RCC 7860 (cell line): ENCODE measurements at places on chromosomes 6 and 20.

DNA sequence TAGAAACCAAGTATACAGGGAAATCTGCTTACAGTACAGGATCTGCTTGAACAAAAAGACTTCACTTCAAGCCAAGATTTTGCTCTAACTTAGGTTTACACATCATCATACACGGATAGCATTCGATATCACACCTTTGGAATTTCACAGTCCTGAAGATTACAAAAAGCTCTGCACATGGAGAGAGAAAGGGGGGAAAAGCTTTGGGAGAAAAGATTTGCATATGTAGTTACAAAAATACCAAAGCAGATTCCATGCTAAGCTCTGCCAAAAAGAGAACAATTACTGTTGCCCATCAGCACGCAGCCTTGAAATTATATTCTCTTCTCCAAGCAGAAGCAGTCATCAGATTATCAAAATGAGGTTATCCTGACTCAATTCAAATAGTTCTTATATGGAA lies 62.0 kb downstream of the HIVEP2 start:
- peak; percentile 49 for DNase-seq

- DNase-seq = no peak
Observed at GRCh38 chr6:1144842-1145767, 166.8 kb upstream of the FOXQ1 start.

- no peak for DNase-seq
Observed at GRCh38 chr6:104483225-104483834, 376.4 kb downstream of the HACE1 start.

GRCh38 chr20:52619671-52620070 lies 352.5 kb upstream of the TSHZ2 start:
- DNase-seq = no peak

GRCh38 chr6:34194772-34195171 lies 41.9 kb upstream of the HMGA1 start:
- no peak for DNase-seq

GRCh38 chr20:3304456-3304855 lies 65.5 kb upstream of the SLC4A11 start:
- DNase-seq = no peak

DNA sequence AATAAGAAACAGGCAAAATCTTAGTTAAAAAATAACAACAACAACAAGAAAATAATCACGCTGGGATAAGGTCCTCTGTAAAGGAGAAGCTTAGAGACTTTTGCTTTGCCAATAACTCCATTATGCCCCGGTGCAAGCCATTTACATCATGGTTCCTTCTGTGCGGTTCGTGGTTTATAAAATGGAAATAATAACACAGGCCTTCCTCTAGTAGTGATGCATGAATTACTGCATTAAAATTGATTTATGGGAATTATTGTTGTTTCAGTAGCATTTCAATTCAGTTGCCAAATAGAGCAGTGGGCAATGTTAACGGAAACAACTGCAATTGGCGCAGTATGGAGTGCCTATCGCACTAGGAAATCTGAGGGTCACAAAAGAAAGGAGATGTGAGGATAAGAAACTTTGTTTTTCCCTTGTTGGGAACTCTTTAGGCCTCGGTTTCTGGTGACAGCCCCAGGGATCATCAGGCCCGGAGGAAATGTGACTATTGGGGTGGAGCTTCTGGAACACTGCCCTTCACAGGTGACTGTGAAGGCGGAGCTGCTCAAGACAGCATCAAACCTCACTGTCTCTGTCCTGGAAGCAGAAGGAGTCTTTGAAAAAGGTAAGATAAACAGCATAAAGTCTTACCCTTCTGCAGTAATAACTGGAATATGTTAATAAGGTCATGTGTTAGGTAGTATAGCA lies 1.1 kb downstream of the CD109 start:
- DNase-seq = no peak

- DNase-seq = peak; percentile 91
Observed at GRCh38 chr6:45687570-45687969, 309.8 kb upstream of the SUPT3H start.

DNA sequence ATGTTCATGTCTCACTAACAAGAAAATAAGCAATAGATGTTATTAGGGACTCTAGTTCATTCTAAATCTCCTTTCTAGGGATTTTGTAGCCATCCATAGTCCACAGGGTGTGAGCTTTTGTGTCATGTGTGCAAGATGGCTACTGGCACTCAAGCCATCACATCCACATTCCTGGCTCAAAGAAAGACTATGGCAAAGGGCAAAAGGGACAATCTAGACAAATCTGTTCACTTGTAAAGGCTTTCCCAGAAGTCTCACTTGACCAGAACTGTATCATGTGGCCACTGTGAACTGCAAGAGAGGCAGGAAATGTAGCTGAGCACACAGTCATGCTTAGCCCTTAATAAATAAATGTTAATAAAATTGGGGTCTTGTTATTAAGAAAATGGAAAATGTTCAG lies 212.6 kb upstream of the EXOC2 start:
- no peak for DNase-seq

DNA sequence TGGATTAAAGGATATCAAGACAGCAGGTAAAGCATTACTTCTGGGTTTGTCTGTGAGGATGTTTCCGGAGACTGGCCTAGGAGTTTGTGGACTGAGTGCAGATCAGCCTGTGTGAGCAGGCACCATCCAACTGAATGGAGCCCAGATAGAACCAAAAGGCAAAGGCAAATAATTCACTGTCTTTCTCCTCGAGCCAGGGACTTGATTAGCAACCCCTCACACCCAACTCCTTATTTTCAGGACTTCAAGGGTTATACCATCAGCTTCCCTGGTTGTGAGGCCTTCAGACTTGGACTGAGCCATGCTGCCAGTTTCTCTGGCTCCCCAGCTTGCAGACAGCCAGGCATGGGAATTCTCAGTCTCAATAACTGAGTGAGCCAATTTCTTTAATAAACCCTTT lies 19.3 kb downstream of the PSMB1 start:
- DNase-seq = no peak

DNA sequence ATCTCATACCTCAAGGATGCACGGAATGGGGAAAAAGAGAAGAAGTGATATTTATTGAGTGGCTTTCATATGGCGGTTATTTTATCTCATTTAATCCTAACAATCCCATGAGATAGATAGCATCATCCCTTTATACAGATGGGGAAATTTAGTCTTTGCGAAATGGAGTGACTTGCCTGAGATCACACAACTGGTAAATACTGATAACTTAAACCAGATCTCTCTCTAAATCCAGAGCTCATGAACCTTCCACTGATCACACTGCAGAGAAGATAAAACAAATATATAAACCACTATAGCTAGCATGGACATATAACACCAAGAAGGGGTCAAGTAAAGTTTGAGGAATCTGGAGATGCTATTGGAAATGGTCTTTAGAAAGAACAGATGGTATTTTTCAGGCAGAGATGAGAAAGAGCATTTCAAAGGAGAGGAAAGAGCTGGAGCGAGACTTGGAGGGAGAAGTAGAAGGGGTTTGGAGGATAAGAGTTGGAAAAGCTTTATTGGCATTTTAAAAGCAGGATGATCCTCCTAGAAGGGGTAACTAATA lies 139.8 kb upstream of the TNFAIP3 start:
- no peak for DNase-seq

GRCh38 chr20:50783390-50783789 lies 11.5 kb upstream of the BCAS4 start:
- no peak for DNase-seq

DNA sequence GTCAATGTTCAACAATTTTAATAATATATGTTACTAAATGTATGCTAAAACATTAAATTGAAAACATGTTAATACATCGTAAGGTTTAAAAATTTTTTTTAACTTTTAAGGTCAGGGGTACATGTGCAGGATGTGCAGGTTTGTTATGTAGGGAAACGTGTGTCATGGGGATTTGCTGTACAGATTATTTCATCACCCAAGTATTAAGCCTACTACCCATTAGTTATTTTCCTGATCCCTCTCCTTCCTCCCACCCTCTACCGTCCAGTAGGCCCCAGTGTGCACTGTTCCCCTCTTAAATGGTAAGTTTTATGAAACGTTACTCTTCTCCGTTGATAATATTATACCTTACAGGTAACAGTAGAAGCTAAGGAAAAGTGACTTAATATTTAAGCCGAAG lies 15.8 kb downstream of the PDE7B start:
- no peak for DNase-seq

DNA sequence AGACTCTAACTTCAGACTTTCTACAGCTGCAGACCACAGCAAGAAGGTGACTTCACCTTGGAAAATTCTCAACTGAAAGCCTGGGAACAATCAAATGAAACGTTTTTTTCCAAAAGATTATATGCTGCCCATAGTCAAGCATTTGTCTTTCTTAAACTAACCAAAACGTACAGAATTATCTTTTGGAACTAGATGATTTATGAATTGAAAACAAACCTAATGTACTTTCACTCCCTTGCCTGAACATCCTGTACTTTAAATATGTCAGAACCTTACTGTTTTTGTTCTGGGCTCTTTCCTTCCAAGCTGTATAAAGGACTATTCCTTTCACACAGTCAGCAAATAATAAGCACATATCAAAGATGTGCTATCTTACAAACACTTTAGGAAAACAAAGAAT lies 62.4 kb upstream of the TNFAIP3 start:
- no peak for DNase-seq
